NCI-H1092 (cell line): ENCODE measurements at places on chromosomes 11 and 22.

DNA sequence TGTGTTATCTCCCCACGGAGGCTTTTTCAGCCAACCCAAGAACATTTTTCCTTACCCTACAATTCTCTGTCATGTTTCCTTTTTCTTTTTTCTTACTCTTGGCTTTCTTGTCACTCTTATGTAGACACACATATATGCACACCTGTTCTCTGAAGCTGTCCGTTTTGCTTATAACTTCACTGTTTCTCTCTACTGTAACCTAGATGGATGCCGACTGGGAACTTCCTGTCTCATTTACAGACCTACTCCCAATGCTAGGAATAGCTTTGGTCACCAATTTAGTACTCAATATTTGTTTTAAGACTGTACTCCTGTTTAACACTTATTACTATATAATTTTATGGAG, 9.9 kb upstream of the CASP12 start:
- DNase-seq = no peak

DNA sequence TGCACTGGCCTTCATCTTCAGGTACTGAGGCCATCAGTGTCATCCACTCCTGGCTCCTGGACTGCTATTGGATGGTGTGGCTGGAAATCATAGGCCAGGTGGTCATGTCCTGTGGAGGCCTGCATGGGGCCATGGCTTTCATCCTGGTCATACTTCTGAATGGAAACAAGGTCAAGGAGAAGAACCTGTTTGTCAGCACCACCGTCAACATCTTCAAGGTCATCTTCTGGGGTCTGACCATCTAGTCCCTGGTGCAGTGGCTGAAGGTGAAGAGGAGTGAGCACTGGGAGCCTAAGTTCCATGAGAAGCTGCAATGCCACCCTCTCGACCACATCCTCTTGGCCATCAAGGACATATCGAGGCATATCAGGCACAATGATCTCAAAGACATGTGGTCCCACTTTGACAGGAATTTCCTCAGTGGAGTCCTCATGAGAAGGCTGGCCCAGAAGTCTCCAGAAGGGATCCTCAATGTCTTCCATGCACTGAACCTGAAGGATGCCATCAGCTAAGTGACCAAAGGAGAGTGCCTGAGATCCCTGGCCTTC, 120.0 kb upstream of the SERPIND1 start:
- no peak for DNase-seq

- DNase-seq = no peak
These were observed 353.2 kb downstream of the ETS1 start for GRCh38 chr11:128234143-128234542.

- no peak for DNase-seq
These were observed 89.0 kb downstream of the CDKN1C start for GRCh38 chr11:2796508-2797113.

DNA sequence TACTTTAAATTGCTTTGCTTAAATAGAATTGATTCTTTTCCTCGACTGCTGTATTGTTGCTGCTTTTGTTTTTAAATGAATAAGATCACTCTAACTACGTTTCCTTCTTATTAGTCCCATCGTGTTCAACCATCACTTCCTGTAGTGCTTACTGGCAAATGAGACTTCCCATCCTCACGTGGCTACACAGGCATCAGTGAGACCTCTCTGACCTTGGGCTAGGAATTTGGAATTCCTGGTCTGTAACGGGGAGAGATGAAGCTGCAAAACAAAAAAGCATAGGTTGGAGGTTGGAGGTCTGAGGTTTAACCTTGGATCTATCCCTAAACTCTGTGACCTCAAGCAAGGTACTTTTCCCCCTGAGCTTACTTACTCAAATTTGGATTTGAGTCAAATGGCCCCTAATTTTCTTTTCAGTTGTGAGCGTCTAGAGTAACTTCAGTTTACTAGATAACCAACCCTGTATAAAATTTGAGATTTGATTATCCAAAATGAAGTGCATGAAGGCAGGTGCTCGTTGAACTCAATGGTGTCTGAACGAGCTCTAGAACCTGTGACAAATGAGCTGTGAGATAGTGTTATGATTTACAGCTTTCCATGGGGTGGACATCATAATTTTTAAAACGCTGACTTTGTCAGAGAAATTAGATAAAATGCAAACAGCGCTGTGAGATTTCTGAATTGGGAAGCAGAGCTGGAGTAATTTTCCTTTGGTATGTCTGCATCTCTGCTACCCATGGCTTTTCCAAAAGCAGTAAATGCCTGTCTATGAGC, 151.2 kb downstream of the DBX1 start:
- no peak for DNase-seq

- DNase-seq = no peak
These were observed 84.4 kb upstream of the TRPC6 start for GRCh38 chr11:101668236-101668635.

- no peak for DNase-seq
These were observed 288.4 kb upstream of the PITPNB start for GRCh38 chr22:28207281-28208030.

- DNase-seq = no peak
These were observed 15.4 kb upstream of the LINC01488 start for GRCh38 chr11:69466039-69466438.

DNA sequence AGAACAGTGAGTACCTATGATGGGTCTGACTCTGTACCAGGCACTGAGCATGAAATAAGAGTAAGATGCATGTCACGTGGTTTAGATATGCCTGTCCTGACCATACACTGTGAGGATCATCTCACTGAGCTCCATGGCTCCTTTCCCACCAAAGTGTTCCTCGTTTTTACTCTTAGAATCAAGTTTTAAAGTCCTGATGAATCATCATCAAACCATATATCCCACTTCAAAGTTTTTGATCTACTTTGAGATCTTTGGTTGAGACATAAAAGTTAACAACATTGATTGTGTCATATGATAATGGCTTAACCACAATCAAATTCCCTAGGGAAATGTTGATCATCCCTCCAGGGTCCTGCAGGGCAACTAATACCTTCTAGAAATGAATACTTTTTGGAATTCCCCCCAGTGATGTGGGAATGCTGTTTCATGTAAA, 12.8 kb downstream of the ETS1 start:
- no peak for DNase-seq

GRCh38 chr22:31680861-31681341, 18.9 kb upstream of the PISD start:
- no peak for DNase-seq

- no peak for DNase-seq
These were observed 380.1 kb upstream of the SYN3 start for GRCh38 chr22:33438273-33438672.

GRCh38 chr22:49853981-49854831, 562 bp downstream of the ZBED4 start:
- DNase-seq = no peak

DNA sequence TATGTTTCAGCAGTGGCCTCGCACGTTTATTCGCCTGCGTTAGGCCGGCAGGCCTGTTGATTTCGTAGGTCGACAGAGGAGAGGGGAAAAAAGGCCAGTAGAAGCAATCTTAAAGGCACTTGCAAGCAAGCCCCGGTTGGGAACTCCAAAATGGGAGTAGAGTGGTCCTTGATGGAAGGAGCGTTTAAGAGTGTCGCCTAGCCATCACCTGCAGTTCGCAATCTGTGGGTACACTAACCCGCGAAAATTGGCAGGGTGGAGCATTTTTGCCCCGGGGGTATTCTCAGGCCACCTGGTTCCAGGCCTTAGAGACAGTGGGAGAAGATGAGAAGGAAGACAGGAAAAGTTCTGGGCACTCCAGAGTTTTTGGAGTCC, 1.1 kb downstream of the EWSR1 start:
- DNase-seq = no peak

- DNase-seq = no peak
These were observed 26.6 kb downstream of the TMEM123 start for GRCh38 chr11:102426000-102426399.

DNA sequence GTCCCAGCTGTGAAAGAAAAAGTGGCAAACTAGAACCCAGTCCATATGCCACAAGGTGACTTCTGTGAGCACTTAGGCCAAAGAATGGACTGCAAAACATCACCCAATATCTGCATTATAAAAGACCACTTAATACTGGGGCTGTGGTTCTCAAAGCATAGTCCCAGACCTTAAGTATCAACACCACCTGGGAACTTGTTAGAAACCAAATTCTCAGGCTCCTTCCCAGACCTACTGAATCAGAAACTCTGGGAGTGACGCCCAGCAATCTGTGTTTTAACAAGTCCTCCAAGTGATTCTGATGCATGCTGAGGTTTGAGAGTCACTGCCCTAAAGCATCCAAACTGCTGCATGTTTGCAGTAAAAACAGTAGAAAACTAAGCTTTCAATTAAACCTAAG, 81.3 kb downstream of the SERGEF start:
- no peak for DNase-seq

- peak; percentile 20 for DNase-seq
These were observed 9.1 kb upstream of the MN1 start for GRCh38 chr22:27810609-27811151.

DNA sequence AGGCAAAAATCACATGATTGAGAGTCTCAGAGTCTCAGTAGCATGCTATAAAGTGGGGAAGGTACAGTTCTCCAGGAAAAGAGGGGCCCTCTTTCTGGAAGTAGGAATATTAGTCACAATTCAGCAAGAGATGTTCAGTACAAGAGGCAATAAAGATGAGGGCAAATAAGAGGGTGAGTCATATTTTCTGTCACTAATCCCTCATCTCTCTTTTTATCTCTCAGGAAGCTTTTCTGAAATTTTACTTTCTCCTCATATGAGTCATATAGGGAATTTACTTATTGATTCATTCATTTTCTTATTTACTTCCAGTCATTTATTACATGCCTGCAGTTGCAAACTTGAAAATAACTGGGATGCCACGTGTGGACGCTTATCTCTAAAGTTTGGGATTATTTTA, 3.4 kb upstream of the NXPE1 start:
- no peak for DNase-seq

GRCh38 chr11:69554849-69555248, 73.4 kb downstream of the LINC01488 start:
- no peak for DNase-seq

- no peak for DNase-seq
These were observed 162.7 kb downstream of the BARX2 start for GRCh38 chr11:129538323-129538722.

GRCh38 chr22:42990131-42990838, 24.7 kb downstream of the PACSIN2 start:
- no peak for DNase-seq

DNA sequence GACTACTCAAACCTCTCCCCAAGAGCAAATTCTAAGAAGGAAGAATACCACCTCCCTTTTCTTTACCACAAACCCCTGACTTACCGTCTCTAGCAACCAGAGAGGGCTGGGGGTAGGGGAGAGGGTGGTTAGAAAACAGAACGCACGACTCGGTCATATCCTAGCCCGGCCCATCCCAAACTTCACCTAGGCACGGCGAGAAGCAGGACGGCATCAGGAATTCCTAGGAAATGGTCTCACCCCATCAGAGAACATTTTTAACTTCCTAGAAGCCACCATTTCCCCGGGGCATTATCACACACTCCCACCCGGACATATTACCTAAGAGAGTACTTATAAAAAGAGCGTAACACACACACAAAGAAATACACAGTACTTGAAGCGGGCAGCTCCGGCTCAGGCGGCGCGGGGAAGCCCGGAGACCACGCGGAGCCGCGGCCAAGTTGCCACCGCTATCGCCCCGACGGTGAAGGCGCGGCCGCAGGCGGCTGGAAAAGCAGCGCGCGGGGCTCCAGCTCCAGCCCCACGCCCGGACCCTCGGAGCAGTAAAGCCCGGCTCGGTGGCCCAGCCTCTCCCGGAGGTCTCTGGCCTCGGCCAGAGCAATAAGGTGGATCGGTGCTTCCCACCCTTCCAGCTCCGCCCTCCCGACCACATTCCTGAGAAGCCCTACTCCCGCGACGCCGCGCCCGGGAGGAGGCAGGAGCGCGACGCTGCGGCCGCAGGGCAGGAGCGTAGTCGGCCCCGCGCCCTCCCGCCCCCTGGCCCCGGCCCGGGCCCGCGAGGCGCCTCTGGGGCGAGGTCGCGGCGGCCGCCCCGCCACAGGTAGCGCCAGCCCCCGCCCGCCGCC, 878 bp downstream of the RRAS2 start:
- DNase-seq = no peak

DNA sequence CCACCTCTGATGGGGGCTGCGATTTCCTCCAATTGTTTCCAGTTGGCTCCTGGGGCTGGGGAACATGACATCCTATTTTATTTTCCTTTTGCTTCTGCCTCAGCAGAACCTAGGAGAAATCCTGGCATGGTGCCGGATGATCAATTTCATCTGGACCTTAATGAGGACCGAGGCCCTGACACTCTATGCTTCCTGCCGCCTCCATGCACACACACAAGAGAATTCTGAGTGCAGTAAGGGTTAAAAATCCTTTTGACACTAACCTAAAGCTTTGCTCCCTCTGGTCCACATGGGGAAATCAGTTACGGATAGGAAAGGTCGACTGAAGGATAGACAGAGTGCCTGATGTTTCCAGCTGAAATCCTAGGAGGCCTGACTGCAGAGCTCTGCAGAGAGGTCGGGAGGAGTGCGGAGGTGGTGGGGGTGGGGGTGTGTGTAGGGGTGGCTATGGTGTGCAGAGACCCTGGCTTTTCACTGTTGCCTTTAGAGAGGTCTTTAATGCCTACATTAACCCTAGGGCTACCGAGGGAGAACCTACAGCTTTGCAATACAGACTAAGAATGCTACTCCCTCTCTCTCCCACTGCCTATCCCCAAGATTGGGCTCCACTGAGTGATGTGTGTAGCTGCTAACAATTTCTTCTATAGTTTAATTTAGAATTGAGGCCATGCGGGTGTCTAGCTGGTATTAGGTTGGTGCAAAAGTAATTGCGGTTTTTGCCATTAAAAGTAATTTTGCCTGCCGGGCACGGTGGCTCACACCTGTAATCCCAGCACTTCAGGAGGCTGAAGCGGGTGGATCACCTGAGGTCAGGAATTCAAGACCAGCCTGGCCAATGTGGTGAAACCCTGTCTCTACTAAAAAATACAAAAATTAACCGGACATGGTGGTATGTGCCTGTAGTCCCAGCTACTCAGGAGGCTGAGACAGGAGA, 53.6 kb upstream of the INCENP start:
- DNase-seq = peak; percentile 28

- DNase-seq = no peak
These were observed 812 bp upstream of the SMTN start for GRCh38 chr22:31080164-31080847.

DNA sequence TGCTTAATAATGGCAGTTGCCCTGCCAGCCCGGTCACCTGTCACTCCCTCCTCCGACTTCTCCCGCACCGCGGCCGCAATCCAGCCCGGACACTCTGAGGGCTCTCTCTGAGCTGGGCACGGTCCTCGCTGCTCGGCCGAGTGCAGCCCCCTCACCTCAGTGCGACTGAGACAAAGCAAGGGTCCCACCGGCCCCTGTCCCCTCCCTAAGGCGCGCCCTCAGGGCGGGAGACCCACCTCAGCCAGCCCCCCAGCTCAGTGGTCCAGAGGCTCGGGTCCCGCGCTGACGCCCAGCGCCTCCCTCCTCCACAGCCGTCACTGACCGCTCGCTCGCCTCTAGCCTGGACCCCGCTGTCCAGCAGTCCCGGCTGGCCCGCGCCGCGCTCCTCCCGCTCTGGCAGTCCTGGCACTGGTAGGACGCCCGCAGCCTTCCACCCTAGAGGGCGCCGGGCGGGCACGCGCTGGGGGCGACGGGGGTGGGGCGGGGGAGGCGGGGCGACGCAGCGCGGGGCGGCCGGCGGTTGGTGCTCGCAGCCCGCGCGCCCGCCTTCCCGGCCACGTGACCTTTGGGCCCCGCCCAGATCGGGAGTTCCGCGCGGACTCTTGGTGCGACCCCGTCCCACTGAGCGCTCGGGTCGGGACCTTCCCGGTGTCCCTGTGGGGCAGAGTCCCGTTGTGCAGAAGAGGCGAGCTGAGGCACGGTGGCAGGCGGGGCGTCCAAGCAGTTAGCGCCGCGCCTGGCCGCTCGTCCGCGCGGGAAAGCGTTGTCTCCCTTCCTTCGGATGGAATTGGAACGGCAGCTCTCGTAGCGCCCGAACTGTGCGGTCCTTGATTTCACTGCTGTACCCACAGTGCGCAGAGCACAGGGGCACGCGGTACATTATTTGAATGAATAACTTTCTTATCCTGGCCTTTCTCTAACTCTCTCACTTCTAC, 7.8 kb upstream of the L3MBTL2 start:
- peak; percentile 57 for DNase-seq
